ENCODE measurements at places on chromosomes 13 and 19.

GRCh38 chr13:67860315-67860714 is 630.2 kb upstream of the PCDH9 start:
- DNase-seq, result no peak

DNA sequence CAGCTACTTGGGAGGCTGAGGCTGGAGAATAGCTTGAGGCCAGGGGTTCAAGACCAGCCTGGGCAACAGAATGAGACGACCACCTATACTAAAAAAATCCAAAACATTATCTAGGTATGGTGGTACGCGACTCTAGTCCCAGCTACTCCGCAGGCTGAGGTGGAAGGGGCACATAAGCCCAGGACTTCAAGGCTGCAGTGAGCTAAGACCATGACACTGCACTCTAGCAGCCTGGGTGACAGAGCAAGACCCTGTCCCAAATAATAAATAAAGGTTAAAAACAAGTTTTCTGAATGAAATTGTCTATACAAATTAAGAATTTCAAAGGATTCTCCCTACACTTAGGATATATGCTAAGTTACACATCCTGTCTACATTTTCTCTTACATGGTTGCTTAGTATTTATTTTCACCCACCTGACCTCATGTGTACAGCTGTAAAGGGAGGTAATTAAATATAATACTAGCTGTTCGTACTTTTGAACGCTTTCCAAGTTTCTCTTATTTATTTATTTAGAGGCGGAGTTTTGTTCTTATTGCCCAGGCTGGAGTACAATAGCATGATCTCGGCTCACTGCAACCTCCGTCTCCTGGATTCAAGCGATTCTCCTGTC is 1.6 kb downstream of the SLC25A30 start:
- DNase-seq, result no peak

- DNase-seq, result no peak
Observed at GRCh38 chr19:35805526-35806102, 7.0 kb downstream of the PRODH2 start.

DNA sequence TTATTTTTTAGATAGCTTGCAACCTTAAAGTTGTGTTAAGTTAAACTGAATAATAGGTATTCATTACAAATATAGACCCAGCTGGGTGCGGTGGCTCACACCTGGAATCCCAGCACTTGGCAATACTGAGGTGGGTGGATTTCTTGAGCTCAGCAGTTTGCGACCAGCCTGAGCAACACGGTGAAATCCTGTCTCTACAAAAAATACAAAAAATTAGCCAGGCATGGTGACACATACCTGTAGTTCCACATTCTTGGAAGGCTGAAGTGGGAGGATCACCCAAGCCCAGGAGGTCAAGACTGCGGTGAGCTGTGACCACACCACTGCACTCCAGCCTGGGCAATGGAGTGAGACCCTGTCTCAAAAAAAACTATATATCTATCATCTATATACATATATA is 386.5 kb downstream of the PCDH17 start:
- DNase-seq, result no peak

GRCh38 chr19:39236527-39236926 is 8.3 kb downstream of the IFNL3 start:
- no peak for DNase-seq

DNA sequence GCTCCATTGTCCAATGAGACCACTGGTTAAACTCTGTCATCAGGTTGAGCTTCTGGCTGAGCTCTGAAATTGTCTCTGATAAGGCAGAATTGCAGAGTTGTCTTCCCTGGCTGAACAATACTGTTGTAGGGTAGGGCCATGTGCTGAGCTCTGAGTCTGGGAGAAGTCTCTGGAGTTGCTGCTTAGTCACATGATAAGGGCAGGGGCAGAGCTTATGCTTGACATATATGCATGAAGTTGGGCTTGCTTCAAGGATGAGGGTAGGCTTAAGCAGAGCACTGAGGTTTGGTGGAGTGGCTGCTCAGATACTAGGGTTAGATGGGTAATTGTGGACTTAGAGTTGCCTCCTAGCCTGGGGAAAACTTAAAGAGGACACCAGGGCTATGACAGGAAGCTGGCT is 946.3 kb upstream of the MIR17HG start:
- DNase-seq, result no peak

DNA sequence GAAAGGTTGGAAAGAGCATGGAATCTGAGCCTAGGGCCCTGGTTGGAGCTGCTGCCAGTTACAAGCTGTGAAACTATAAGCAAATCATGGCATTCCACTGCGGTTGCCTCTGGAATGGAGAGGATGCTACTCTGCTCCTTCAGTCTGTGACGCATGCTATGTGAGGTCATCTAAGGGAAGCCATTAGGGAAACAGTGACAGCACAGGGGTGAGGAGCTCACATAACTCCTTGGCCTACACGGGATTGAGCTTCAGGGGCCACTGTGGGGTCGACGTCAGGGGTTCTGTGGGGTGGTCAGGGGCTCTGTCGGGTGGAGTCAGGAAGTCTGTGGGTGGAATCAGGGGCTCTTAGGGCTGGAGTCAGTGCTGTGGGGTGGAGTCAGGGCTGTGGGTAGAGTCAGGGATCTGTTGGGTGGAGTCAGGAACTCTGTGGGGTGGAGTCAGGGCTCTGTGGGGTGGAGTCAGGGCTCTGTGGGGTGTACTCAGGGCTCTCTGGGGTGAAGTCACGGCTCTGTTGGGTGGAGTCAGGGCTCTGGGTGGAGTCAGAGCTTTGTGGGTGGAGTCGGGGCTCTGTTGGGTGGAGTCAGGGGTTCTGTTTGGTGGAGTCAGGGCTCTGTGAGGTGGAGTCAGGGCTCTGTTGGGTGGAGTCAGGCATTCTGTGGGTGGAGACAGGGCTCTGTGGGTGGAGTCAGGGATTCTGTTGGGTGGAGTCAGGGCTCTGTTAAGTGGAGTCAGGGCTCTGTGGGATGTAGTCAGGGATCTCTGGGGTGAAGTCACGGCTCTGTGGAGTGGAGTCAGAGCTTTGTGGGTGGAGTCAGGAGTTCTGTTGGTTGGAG is 35.8 kb upstream of the MEDAG start:
- DNase-seq, result no peak

DNA sequence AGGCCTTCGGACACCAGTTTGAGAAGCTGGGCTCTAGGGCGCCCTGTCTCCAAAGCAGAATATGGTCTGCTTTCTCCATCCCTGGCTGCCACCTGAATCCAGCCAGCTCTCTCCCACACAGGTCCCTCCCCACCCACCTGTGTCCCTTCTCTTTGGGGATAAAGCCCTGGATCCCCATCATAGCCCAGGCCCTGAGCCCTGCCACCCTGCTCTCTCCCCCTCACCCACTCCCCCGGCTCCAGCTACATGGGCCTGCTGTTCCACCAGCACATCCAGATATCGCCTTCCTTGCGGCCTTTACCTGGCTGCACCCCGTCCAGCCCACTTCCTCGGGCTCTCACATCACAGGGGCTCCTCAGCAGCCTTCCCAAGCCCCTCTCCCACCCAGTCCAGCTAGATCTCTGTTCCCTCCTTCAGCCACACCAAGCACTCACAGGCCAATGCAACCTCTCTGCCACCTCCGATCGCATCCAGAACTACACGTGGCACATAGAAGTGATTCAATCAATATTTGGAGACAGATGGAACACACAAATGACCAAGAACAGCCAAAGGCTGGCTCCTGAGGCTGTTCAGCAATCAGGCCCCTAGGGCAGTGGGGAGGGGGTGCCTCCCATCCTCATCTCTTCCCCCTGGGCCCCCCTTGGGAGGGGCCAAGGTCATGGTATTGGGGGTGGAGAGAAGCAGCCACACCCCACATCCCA is 7.6 kb downstream of the AKT2 start:
- DNase-seq, result no peak

- no peak for DNase-seq
Observed at GRCh38 chr19:31037286-31037980, 311.8 kb downstream of the TSHZ3 start.

DNA sequence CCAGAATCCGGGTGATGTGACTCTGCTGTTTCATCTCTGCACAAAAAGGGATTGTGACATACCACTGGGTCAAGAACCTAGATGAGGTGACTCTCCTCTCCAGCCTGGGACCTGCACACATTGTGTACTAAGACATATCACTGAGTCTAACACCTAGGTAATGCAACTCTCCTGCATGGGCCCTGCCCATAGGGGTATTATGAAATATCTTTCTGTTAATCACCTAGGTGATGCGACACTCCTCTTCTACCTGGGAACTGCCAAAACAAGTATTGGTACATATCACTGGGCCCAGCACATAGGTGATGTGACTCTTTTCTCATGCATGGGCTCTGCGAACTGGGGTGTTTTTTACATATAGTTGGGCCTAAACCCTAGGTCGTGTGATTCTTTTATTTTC is 35.5 kb upstream of the ZNF254 start:
- no peak for DNase-seq

- no peak for DNase-seq
Observed at GRCh38 chr13:60229708-60230272, 66.1 kb upstream of the DIAPH3 start.

- DNase-seq, result no peak
Observed at GRCh38 chr13:77691871-77692270, 5.6 kb upstream of the SLAIN1 start.

DNA sequence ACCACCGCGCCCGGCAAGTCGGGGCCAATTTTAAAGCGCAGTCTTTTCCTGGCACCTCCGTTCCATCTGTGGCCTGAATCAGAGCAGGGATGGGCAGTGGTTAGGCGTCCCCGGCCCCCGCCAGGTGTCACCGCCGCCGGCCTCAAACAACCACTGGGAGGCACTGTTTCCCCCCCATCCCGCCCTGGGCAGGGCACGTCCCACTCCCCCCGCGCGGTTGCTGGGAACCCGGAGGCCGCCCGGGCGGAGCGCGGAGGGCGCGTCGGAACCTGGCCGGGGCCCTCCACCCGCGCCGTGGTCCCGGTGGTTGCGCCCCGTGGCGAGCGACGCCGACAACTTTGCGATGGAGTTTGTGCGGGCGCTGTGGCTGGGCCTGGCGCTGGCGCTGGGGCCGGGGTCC is at the start of gene GRIN3B:
TSS of gene GRIN3B (plus strand) at position 325 of the 400 bp plus-strand sequence. CDS start at position 344, 19 bp downstream.
- peak; percentile 51 for DNase-seq

- no peak for DNase-seq
Observed at GRCh38 chr19:55702131-55702627, 27.2 kb downstream of the EPN1 start.

DNA sequence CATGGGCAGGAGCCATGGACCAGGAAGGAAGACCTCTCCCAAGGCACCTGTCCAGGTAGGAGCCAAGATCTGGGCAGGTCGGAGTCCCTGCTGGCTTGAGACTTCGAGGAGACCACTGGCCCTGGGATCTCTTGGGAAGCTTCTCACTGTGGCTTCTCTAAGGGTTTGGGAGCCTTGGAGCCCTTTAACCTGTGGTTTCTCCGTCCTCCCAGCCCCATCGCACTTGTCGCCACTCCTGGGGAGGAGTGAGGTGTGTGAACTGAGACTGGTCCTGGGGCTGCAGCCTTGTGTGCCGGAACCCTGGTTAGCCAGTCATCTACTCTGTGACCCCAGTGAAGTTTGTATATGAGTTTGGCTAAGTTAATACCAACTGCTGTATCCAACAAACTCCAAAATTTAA is 8.2 kb downstream of the ZNF805 start:
- DNase-seq, result no peak

GRCh38 chr13:51764184-51765141 is 39.5 kb downstream of the DHRS12 start:
- DNase-seq, result no peak

GRCh38 chr19:24059563-24060295 is 27.3 kb upstream of the ZNF254 start:
- DNase-seq, result no peak

DNA sequence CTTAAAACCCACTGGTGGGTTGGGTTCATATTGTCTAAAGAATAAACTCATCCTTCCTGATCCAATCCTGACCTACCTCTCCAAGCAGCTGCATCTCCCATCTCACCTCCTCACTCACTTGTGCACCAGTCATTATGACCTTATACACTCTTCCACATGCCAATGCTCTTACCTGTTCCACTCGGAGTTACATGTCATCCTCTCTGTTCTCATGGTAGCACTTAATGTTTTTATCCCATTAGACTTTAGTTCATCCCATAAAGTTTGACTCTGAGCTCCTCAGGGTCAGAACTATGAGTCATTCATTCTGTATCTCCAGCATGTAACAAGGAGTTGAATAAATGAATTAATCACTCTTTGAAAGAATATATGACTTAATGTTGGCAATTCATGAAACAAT is 330.2 kb downstream of the KLF12 start:
- no peak for DNase-seq

All from activated CD8-positive, alpha-beta memory T cell treated with anti-CD3 and anti-CD28 coated beads for 1 hour (primary cell).